Fibroblast of skin of left quadriceps (primary cell): ENCODE measurements at places on chromosomes 4 and X.

GRCh38 chr4:48564151-48564550, 74.1 kb downstream of the ZAR1 start:
- no peak for DNase-seq

- DNase-seq = no peak
Measured at GRCh38 chr4:184662236-184662635, 12.7 kb downstream of the PRIMPOL start.

DNA sequence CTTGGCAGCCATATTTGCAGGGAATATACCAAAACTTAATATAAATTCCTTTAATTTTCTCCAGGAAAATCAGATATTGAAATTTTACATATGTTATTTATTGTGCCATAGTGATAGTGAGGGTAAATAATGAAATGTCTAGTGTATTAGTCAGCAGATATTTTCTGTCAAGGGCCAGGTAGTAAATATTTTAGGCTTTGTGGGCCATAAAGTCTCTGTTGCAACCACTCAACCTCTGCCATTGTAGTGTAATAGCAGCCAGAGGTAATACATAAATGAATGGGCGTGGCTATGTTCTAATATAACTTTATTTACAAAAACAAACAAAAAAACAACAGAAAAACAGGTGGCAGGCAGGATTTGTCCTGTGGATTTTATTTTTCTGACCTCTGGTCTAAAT, 33.5 kb downstream of the MSL3 start:
- DNase-seq = no peak

- DNase-seq = no peak
Measured at GRCh38 chr4:13537832-13538177, 6.5 kb downstream of the NKX3-2 start.

DNA sequence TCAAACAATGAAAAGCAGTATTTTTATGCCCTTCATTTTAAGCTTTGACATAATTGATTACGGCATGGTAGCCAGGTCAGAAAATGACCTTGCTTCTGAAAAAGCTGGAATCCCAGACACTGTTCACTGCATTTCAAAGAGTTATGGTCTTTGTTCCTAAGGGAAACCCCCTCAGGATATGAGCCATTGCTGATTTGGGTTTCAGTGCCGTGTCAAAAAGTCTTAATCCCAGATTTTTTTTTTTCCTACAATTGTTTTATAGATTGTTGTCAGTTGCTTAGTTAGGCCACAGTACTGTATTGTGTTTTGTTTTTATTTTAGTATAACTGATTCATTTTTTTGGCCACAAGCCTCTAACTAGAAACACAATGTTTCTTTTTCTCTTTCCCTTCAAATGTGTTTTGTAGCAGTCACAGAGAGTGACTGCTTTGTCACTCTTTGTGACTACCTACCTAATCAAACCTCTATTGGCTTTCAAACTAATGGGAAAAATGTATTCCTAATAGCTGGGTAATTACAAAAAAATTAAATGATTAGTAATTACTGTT, 10.3 kb downstream of the WDR44 start:
- no peak for DNase-seq

- peak; percentile 77 for DNase-seq
Measured at GRCh38 chr4:150078041-150078578, at the start of gene DCLK2. Gene DCLK2, plus strand, starts transcription at chr4:150078445. Its CDS starts 583 bp downstream, at chr4:150079028.

- peak; percentile 77 for DNase-seq
Measured at GRCh38 chrX:38151441-38151840, 69.2 kb downstream of the SRPX start.

GRCh38 chr4:95857761-95858160, 17.9 kb downstream of the PDHA2 start:
- DNase-seq = no peak

DNA sequence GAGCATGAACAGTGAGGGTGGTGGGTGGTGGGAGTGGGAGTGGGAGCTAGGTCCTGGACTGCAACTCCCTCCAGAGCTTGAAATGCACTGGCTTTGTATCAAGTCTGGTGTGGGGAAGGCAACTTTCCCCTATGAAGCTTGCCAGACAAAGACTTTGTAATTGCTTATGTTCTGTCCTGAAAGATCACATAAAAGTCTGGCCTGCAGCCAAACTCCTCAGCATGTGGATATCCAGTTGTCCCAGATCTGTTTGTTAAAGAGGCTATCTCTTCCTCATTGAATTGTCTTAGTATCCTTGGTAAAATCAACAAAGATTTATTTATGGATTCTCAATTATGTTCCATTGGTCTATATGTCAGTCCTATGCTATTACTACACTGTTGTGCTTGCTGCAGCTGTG, 607.9 kb downstream of the GLUD2 start:
- no peak for DNase-seq

- no peak for DNase-seq
Measured at GRCh38 chr4:65747386-65747785, 77.1 kb upstream of the EPHA5 start.

GRCh38 chr4:183499389-183499788, 5.5 kb upstream of the ING2 start:
- no peak for DNase-seq

DNA sequence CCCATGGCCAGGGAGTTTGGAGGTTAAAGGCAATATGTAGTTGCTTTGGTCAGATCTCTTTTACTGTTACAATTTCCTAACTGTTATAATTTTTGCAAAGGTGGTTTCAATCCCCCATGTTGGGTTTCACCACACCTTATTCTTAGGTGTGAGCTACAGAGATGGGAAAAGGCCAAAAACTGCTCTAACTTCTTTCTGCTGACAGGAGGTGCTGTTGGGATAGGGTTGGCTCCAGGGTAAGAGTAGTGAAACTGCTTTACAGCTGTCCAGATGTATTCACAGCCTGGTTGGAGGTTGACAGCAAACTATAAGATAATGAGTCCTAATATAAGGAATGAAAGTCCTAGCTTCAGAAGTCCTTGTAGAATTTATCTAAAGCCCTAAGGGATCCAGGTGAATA, 181.3 kb upstream of the TEX13D start:
- no peak for DNase-seq

GRCh38 chr4:150387981-150388380, 194.0 kb upstream of the MAB21L2 start:
- no peak for DNase-seq

GRCh38 chr4:26992657-26993361, 132.2 kb downstream of the STIM2 start:
- DNase-seq = no peak

GRCh38 chr4:21948347-21949072, at the start of gene KCNIP4:
Gene KCNIP4, minus strand, starts transcription at chr4:21948772.
- DNase-seq = no peak

DNA sequence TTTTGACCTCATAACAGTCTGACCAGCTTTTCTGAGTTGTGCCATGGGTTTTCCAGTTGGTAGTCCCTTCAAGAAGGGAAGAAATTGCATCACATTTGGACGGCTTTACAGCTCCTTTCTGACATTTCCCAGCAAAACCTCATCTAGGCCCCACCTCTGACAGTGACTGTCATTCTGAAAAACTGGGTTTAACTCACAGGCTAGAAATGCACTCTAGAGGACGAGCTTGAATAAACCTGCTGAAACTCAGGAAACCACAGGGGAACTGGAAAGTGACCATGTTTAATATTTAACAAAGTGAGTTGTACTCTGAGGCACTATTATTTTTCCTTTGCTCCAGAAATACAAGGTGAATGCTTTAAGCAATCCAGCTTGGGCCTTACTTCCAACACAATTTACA, 434.3 kb upstream of the RASGEF1B start:
- DNase-seq = no peak

DNA sequence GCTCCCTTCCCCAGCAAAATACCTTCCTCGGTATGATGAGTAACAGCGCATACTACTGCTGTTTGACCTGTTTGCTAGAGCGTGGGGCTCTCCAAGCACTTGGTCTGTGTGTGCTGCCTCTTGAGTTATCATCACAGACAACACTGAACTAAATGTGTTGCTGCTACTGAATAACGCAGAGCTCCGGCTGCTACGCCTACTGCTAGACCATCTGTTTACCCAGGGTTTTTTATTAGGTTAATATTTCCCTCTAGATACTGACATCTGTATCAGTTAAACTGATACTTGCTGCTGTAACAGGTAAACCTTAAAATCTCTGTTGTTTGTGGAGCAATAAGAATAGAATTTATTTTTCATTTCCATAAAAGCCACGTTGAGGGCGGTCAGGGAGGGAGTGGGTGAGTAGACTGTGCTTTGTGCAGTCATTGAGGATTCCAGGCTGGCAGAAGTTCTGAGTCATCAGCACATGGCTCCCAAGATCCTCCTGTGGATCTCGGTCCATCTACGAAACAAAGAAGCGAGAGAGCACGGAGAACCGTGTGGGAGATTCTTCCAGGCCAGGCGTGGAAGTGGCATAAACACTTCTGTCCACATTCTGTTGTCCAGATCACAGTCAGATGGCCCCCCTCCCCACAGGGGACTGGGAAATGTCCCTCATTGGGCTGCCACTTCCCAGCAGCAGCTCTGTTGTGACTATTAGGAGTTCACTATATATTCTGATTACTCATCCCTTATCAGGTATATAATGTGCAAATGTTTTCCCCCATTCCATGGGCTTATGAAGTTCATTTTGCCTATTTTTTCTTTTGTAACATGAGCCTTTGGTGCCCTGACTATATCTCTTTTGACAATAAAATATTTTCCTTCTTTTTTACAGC, 14.1 kb downstream of the GRK4 start:
- no peak for DNase-seq

- no peak for DNase-seq
Measured at GRCh38 chr4:122050841-122051240, 99.0 kb upstream of the TRPC3 start.

GRCh38 chr4:32768664-32769389, 2048.7 kb downstream of the PCDH7 start:
- DNase-seq = no peak

GRCh38 chr4:168562041-168562571, 65.3 kb downstream of the PALLD start:
- DNase-seq = no peak

DNA sequence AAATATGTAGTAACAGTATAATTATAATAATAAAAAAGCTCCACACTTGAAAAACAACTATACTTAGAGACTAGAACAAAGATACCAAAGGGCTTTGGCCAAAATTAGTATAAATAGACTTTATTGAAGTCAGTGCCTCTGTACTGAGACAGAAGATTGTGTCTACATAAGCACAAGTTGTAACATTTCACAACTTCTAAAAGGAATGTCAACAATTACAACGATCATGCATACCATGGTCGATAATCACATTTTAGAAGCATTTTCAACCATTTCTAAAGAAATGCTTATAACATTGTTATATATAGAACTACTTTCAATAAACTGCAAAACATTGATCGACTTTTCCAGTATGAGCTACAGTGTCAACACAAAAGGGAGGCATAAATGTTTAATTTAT, 57.0 kb downstream of the DHX15 start:
- DNase-seq = no peak

DNA sequence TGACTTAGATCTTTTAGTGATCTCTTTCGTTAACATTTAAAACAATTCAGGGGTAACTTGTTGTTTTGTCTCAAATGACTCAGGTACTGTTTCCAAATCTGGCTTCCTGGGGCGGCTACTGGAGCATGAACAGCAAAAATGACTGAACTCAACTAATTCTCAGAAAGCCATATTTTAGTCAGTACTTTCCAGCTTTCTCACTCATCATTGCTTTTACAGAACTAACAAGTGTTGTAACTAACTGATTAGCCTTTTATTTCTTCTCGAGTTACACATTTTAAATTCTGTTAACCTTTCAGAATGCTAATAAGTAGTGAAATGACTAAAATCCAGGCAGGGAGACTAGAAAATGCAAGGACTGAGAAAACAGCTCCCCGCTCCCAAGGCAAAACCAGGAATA, 55.3 kb downstream of the JADE3 start:
- no peak for DNase-seq

DNA sequence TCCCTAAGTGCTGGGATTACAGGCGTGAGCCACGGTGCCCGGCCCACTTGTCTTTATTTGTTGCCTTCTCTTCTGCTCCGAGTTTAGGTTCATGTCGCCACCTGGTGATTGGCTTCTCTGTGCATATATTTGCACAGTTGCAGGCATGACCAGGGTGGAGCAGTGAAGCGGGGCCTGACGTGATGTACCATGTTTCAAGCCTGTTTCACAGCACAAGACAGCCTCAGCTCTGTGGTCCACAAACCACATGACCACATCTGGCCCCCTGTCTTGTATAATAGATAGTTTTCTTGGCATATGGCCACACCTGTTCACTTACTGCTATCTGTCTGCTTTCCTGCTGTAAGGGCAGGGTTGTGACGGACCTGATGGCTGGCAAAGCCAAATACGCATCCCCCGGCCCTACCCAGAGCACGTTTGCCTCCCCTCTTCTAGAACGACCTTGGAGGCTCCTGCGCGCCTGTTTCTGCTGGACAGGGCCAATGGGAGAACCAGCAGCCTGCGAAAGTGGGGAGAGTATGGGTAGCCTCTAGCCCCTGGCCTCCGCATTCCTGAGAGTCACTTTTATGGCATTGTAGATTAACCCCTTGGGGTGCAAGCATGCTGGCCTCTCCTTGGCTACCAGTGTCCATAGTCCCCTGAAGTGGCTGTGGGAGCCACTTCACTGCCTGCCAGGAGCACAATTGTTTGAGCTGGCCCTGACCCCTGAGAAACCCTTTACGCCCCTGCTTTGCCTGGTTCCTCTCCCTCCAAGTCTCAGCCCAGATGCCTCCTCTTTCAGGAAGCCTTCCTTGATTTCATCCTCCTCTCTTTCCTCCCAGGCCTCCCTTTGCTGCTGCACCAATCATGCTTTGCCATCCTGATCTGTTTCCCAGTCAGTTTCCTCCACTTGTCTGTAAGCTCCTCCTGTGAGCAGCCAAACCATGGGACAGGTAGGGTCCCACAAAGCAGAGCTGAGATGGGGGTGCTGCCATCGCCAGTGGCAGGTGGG, 6.0 kb upstream of the SH3TC1 start:
- peak; percentile 15 for DNase-seq

GRCh38 chr4:65546882-65547416, 123.3 kb downstream of the EPHA5 start:
- DNase-seq = no peak

DNA sequence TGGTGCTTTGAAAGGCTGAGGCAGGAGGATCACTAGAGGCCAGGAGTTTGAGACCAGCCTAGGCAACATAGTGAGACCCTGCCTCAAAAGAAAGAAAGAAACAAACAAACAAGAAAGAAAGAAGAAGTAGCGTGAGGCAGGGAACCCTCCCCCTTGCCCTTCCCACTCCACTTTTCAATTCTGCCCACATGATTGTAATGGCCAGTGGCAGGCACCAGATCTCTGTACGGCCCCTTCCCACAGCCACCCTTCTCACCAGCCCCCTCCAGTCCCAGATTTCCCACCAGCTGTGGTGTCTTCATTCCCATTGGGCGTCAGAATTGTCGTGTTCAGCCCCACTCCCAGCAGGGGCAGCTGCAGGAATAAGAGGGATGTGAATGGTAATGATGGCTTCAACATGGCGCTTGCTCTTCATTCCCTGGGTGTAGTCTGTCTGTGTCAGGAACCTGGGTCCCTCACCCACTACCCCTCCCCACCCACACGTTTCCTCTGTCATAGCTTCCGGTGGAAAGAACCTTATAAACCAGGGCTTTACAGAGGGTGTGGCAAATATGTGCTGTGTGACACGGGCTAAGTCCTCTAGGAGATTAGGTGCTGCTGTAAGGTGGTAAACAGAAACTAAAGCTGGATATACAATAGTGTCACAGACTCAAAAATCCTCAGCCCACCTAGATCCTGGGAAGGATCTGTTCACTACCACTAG, at the start of gene IL2RG:
Gene IL2RG (minus strand): TSS at position 437 of the 703 bp plus-strand sequence. CDS start 38 bp downstream, at position 399.
- DNase-seq = no peak

- DNase-seq = no peak
Measured at GRCh38 chr4:85861064-85861765, 386.3 kb downstream of the ARHGAP24 start.
